ENCODE measurements at places on chromosomes 5 and 9. TPM values are rescaled to one million over a fixed set of nuclear protein-coding genes. Genes with fewer than 3 reads are reported as not detected.

FGD3 gene
- total RNA-seq: 0.52 TPM

SPATA31D4 gene
- not detected for total RNA-seq

OBP2B gene
- not detected for total RNA-seq

TRPM3 gene
- 0.35 TPM for total RNA-seq

HIGD2A gene
- total RNA-seq: 27.3 TPM

BAAT gene
- total RNA-seq: 0.94 TPM

PTGR1 gene
- total RNA-seq: 167 TPM

ABHD17B gene
- total RNA-seq: 38.6 TPM

PCDHB12 gene
- total RNA-seq: 1.2 TPM

TNPO1 gene
- total RNA-seq: 176 TPM

RGP1 gene
- total RNA-seq: 24.3 TPM

PPP2R2B gene
- 0.25 TPM for total RNA-seq

SLC46A2 gene
- not detected for total RNA-seq

WNT8A gene
- not detected for total RNA-seq

HMCN2 gene
- under 0.01 TPM for total RNA-seq

INIP gene
- 43.0 TPM for total RNA-seq

NR5A1 gene
- not detected for total RNA-seq

IPPK gene
- total RNA-seq: 25.5 TPM

TBC1D9B gene
- 81.0 TPM for total RNA-seq

FSTL4 gene
- not detected for total RNA-seq
